Psoas muscle (tissue), 8 donors: ENCODE measurements at places on chromosomes 11 and 22. TPM values are rescaled to one million over a fixed set of nuclear protein-coding genes. Genes with fewer than 3 reads are reported as not detected.

DNA sequence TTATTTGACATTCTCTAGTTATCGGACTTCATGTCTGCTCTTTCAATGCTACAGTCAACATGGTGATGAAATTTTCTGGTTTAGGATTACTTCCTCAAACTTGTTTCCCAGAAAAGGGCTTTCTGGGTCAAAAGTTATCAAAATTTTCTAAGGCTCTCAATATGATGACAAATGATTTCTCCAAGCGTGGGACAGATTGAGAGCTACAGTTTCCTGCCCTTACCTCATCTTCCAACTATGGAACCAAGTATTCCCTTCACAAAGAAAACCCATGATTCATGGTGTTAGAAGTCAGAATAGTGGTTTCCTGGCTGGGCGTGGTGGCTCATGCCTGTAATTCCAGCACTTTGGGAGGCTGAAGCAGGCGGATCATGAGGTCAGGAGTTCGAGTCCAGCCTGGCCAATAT lies 17.8 kb downstream of the MYO18B start:
- peaks cover 2% of the 10 kb centered on the region for H3K36me3 ChIP-seq
- H3K27me3 ChIP-seq, result no peaks in the 10 kb centered on the region
- H3K27ac ChIP-seq, result peak overlapping the region; percentile 92
- peaks cover 51% of the 10 kb centered on the region for H3K4me1 ChIP-seq
- peak; percentile 67 for DNase-seq

- no peaks in the 10 kb centered on the region for H3K27me3 ChIP-seq
- H3K4me3 ChIP-seq, result no peak overlapping the region
- no peaks in the 10 kb centered on the region for H3K4me1 ChIP-seq
- no peaks in the 10 kb centered on the region for H3K36me3 ChIP-seq
These were observed 2.8 kb upstream of the TSPO start for GRCh38 chr22:43148581-43148980.

The NRXN2 gene
- total RNA-seq, result 2.1 TPM

The SMARCB1 gene
- 21.9 TPM for total RNA-seq

The CHRNA10 gene
- 0.63 TPM for total RNA-seq

The DEPDC7 gene
- 1.5 TPM for total RNA-seq

The IMMP1L gene
- total RNA-seq, result 17.7 TPM
